ENCODE measurements at places on chromosomes 5 and 9. TPM values are rescaled to one million over a fixed set of nuclear protein-coding genes. Genes with fewer than 3 reads are reported as not detected.

The AJM1 gene
- 5.5 TPM for total RNA-seq

The PCDHA9 gene
- 0.12 TPM for total RNA-seq

The DRD1 gene
- total RNA-seq, result 0.06 TPM

The FGFR4 gene
- total RNA-seq, result 43.3 TPM
